RPMI8226 (cell line): ENCODE measurements at places on chromosomes 16 and 17.
A peak's percentile ranks its signal among the peaks of the same experiment; 100 is the strongest.

DNA sequence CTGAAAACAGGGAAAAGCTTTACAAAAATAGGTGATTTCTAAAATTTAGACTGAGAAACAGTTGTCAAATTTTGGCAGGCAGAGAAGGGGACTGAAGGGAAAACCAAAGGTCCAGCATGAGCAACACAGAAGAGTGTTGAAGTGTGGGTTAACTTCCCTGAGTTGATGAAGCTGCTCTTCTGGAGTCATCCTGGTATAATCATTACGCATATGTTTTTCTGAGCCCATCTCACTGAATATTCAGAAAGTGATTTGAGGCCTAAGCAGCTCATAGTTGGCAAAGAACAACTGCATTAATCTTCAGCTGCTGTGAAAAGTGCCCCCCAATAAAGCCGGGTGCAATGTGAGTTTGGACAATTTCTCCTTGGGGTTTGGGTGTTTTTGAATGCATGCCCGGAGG, 115.0 kb upstream of the RBBP6 start:
- DNase-seq, result no peak

DNA sequence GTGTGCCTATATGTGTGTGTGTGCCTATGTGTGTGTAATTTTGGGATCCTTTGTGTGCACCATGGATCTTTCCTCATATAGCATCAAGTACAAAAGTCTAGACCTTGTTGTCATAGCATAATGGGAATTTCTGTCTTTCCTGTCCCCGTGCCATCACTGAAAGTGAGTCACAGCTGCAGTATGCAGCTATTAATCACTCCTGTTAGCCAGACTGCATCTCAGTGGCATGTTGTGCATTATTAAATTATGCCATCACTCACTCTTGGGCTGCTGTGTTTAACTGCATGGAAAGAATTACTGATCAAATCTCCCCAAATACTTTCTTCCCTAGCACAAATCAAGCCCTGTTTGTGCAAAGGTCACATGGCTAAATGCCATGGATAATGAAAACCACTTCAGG, 92.4 kb downstream of the CBLN1 start:
- no peak for DNase-seq

GRCh38 chr17:40846515-40847144, 20.4 kb downstream of the KRT12 start:
- no peak for DNase-seq

- DNase-seq, result no peak
Measured at GRCh38 chr17:30241051-30241450, 5.6 kb upstream of the SLC6A4 start.

- DNase-seq, result no peak
Measured at GRCh38 chr16:72921106-72921505, 126.8 kb downstream of the ZFHX3 start.

GRCh38 chr17:30824002-30824355, 513 bp downstream of the CRLF3 start:
- DNase-seq, result peak; percentile 36

GRCh38 chr16:65373097-65373496, 251.2 kb upstream of the CDH11 start:
- no peak for DNase-seq

DNA sequence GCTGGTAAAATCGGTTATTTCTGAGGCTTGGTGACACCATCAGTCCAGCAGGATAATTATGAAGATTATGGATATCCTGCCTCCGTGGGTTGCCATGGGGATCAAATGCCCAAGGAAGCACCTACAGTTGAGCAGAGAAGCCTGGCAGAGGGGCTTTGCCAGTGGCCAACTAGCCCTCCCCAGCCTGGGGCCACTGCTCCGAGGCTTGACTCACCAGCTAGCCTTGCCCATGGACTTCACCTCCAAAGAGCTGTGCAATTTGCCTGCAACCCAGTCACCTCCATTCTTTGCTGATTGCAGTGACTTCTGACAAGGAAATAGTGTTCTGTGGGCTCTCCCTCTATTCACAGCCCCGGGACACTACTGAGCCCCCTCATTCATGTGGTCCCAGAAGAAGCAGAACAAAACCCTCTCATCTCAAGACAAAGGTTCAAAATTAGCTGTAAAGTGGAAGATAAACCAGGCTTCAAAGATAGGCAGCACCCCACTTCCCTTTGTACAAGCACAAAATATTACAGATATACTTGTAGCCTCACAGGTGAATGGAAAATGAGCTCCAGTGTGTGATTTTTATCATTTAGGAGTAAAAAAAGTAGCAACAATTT, 1.6 kb downstream of the PECAM1 start:
- no peak for DNase-seq

GRCh38 chr17:45987706-45988105, 11.3 kb upstream of the STH start:
- no peak for DNase-seq

DNA sequence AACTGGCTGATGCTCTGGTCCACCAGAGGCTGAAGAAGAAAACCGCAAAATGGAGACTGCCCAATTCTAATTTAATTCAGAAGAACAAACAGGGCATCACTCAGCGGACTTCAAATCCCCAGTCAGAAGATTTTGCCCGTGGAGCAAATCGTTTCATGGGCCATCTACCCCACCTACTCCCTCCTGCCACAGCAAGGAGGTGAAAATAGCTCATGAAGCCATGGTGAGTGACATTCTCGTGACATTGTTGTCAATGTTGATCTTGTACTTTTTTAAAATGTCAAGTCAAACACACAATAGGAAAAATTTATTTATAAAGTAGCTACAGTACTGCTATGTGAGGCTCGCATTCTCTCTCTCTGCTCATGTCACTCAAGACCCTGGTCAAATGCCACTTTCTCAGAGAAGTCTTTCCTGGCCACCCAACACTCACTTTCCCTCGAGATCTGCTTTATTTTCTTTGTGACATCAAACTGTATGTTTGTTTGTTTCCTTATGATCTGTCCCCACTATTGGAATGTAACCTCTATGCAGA, 31.3 kb upstream of the SOX9 start:
- DNase-seq, result no peak

- DNase-seq, result no peak
Measured at GRCh38 chr16:26987597-26988010, 79.1 kb upstream of the C16orf82 start.

- no peak for DNase-seq
Measured at GRCh38 chr17:37475731-37476420, 13.8 kb upstream of the DUSP14 start.

GRCh38 chr16:5056352-5056751, 9.4 kb downstream of the C16orf89 start:
- DNase-seq, result peak; percentile 64

GRCh38 chr17:36937959-36938565, 787 bp downstream of the LHX1 start:
- no peak for DNase-seq

DNA sequence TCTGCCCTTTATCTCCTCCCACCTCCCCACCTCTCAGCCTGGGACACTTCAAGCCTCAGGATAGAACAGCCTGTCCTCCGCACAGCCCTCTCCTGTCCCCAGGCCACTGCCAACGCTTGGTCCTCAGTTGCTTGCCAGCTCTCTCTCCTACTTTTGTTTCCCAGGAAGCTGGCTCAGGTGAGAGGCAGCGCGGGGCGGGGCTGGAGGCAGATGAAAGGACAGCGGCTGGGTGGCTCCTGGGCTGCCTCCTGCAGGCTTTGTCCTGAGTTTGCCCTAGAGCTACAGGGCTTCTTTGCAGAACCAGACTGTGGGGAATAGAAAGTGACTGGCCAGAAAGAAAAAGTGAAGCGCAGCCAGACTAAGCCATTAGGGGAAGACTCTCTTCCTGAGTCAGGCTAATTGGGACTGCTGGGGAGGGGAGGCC, 48.2 kb upstream of the CDC42EP4 start:
- peak; percentile 33 for DNase-seq

DNA sequence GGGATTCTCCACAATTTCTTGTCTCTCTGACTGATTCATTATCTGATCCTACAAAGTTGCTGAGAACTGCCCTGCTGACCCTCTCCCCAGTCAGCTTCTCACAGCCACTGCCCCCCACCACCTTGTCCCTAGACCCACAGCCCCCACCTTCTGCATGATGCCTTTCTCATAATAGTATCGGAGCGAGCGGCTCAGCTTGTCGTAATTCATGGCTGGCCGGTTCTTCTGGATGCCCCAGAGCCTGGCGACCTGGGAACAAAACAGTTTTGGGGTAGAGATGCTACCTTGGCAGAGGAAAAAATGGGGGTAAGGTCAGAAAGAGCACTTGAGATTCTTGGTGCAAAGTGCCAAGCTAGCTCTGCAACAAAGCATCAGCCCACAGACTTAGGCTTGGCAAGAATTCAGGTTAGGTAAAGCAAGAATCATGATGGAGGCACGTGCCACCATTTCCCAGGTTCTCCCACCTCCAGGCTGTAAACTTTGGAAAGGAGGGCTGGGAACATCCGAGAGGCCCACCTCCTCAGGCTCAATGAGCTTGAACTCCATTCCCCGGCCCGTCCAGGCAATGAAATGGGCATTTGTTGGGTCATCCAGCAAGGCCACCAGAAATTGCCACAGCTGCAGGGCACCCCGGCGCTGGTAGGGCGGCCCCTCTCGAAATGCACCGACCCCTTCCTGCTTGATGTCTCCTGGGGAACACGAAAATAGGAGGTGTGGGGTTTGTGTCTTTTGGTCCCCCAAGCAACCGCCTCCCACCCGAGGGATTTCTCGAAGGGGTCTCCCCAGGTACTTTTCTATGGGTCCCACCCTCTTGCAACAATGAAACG, 16.9 kb downstream of the ETV4 start:
- DNase-seq, result no peak

DNA sequence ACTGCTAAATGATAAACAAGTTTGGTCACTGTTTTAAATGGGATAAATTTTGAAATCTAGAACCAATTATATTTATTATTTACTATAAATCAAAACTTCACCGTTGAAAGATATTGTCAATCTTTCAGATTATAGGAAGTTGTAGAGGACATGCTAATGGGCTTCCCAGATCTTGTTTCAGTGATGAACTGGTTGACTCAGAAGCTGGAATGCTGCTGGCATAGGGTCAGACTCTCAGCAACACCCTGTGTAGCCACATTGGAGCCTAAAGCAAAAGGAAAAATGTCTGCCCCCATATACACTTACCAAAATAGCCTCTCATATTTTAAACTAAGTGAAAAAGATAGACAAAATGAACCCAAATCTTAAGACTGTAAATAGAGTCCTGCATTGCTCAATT, 916.9 kb upstream of the SOX9 start:
- no peak for DNase-seq

- no peak for DNase-seq
Measured at GRCh38 chr17:61209525-61209924, 190.1 kb upstream of the TBX2 start.

DNA sequence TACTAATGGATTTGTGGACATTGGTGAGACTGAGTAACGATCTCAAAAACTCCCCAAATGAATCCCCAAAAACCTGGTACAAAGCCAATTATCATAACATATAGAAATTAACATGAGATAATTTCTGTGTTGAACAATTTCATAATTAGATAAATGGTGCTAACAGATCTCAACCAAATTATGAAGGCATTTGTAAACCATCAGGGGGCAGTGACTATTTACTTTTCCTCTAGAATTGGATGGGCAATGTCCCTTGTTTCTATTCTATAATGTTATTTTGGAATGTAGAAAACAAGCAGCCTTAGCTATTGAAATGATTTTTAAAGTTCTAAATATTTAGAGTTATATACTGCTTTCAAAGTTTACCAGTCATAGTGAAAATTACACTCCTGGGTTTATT, 57.8 kb downstream of the MYH10 start:
- no peak for DNase-seq

- DNase-seq, result no peak
Measured at GRCh38 chr17:39599665-39600231, 8.0 kb downstream of the NEUROD2 start.

DNA sequence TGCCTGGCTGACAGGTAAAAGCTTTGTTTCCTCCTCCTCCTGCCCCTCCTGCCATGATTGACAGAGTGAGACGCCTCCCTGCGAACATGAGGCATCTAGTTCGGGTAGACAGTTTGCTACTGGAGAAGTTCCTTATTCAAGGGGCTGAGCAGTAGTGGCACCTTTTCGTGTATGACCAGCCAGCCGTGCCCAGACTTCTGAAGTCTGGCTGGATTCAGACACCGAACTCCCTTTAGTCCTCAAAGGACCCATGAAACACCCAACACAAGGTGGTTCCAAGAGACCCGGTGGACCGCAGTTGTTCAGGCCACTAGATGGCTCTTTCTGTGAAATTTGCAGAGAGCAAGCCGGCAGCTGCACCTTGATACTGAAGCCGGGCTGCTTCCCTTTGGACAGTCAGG, 192.8 kb downstream of the XYLT1 start:
- peak; percentile 32 for DNase-seq

- no peak for DNase-seq
Measured at GRCh38 chr16:84717484-84717883, 17.7 kb downstream of the USP10 start.

- no peak for DNase-seq
Measured at GRCh38 chr16:29927070-29927905, 1.3 kb upstream of the KCTD13 start.

- no peak for DNase-seq
Measured at GRCh38 chr16:68387301-68387700, 61.0 kb downstream of the SMPD3 start.

- DNase-seq, result no peak
Measured at GRCh38 chr17:49969795-49970389, 902 bp downstream of the DLX4 start.

GRCh38 chr17:70938336-70938735, 769.0 kb downstream of the KCNJ2 start:
- DNase-seq, result no peak

DNA sequence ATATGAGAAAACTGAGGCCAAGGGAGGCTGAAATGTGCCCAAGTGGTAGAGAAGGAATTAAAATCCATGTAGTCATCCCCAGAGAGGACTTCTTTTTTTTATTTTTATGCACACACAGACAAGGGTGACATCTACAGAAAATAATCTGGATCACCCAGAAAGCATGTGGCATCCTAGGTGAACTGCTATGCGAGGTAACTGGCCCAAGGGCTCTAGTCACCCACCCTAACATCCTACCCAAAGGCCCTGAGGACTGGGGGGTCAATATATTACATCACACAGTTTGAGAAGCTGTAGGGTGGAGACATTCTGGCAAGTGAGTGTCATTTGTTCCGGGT, 23.3 kb downstream of the TEX14 start:
- DNase-seq, result no peak

DNA sequence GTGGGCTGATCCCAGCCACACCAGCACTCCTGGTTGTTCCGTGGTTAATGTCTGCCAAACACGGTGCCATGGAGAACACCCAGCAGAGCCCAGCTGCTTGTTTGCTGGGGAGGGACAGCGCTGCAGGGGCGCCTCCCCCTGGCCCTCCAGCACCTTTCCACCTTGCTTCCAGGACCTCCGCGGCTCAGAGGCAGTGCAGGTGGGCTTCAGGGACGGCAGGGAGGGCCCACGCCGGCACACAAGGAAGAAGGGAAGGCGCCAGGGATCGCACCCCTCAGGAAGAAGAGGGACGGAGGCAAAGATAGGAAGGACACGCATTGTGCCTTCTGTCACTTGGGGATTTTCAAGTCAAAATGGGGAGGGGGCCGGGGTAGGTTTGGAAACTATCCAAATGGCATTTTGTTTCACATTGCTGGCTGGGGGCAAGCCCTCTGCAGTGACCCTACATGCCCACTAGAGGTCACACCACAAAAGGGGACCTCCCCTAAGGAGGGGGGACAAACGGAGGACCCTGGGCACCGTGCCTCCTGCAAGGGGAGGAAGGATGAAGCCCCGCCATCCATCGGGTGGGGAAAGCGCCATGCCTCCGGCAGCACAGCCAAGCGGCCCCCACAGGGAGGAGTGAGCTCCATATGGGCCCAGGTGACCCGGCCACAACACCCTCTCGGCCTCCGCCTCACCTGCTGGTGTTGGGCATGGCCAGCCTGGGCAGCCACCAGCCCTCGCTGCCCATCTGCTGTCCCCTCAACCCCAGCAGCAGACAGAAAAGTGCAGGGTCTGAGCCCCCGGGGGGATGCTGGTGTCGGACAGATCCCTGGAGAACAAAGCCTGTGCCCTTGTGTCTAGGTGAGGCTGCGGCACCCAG, 7.5 kb upstream of the C16orf95 start:
- peak; percentile 22 for DNase-seq
